ENCODE measurements at places on chromosomes 13 and 19. TPM values are rescaled to one million over a fixed set of nuclear protein-coding genes. Genes with fewer than 3 reads are reported as not detected.

Gene ZNF430
- 24.1 TPM for total RNA-seq

Gene CCL25
- not detected for total RNA-seq

Gene C19orf85
- total RNA-seq: not detected

Gene TJP3
- total RNA-seq: 36.3 TPM

Gene ZFR2
- total RNA-seq: 3.9 TPM

Gene CYP4F2
- not detected for total RNA-seq

Gene SLC6A16
- 10.5 TPM for total RNA-seq

Gene B3GNT3
- 0.13 TPM for total RNA-seq

Gene AXL
- total RNA-seq: 15.7 TPM

Gene RFPL4A
- total RNA-seq: not detected

Gene CGB2
- total RNA-seq: not detected

DNA sequence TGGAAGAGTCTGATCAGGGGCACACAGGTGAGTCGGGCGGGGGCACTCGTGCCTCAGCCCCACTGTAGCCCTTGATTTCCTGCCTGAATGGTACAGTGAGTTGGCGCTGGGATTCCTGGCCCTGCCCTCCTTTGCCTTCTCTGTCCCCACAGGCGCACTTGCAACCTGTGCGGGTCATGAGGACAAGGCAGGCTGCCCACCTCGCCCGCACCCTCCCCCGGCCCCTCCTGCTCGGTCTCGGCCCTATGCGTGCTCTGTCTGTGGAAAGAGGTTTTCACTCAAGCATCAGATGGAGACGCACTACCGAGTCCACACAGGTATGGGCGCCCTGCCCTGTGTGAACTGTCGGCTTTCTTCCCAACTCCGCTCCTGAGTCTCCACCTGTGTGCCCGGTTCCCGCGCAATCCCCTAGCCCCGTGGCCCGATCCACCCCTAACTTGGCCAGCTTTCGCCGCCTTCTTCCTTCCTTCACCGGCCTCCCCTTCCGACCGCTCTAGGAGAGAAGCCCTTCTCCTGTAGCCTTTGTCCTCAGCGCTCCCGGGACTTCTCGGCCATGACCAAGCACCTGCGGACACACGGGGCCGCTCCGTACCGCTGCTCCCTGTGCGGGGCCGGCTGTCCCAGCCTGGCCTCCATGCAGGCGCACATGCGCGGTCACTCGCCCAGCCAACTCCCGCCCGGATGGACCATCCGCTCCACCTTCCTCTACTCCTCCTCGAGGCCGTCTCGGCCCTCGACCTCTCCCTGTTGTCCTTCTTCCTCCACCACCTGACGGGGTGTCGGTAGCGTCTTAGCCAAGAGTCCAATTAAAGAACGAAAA is 1.6 kb upstream of the KMT2B start:
- peaks cover 1% of the 10 kb centered on the region for H3K36me3 ChIP-seq
- H3K27me3 ChIP-seq: no peaks in the 10 kb centered on the region
- H3K4me3 ChIP-seq: peak overlapping the region; percentile 82
- DNase-seq: peak; percentile 50
- H3K4me1 ChIP-seq: peaks cover 21% of the 10 kb centered on the region

DNA sequence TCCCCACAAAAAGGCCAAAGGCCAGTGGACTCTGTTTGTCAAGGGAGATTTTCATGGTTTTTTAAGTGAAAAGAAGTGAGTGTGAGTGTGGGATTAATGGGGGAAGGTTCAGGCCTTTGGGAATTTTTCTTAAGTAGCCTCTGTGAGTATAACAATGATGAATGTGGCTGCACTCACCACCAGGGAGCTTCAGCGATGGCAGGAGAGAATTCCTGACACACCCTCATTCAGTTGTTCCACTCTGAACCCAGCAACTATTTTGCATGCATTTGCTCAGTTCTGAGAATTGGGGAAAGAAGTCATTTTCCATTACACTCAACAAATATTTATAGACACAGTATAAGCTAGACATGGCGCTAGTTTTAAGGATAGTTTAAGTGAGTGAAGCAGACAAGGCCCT is 117.9 kb downstream of the CCNA1 start:
- H3K36me3 ChIP-seq: no peaks in the 10 kb centered on the region
- H3K4me1 ChIP-seq: peaks cover 2% of the 10 kb centered on the region
- DNase-seq: no peak
- H3K27ac ChIP-seq: no peak overlapping the region

DNA sequence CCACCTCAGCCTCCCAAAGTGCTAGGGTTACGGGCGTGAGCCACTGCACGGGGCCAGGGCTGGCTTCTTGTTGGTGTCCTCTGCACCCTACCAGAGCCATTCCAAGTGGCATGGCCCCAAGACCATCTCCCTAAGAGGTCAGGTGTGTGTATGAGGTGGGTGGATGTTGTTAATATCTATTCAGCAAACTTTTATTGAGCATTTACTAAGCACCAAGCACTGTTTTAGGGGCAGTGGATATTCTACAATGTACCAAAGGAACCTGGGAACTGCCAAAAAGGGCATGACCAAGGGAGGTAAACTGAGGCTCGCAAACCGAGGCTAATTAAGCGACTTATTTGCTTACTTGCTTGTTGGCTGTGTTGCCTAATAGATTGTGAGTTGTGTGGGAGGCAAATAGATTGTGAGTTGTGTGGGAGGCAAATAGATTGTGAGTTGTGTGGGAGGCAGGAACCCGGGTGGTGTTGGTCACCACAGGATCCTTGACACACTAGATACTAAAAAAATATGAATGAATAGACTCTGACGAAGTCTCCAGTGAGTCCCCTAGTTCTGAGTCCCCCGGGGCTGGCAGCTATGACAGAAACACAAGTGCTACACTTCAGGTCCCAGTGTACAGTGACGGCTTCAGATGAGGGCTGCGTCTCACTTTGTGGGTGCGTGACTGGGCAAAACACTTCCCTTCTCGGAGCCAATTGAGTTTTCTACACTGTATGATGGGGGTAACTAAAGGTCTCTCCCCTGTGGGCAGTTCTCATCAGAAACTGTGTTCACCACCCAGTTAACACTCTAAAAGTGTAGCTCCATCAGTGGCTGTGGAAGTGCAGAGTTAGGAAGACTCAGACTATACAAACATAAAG is 5.0 kb upstream of the BICRA start:
- H3K4me3 ChIP-seq: peak overlapping the region; percentile 29
- no peak overlapping the region for H3K27ac ChIP-seq
- peaks cover 10% of the 10 kb centered on the region for H3K27me3 ChIP-seq

DNA sequence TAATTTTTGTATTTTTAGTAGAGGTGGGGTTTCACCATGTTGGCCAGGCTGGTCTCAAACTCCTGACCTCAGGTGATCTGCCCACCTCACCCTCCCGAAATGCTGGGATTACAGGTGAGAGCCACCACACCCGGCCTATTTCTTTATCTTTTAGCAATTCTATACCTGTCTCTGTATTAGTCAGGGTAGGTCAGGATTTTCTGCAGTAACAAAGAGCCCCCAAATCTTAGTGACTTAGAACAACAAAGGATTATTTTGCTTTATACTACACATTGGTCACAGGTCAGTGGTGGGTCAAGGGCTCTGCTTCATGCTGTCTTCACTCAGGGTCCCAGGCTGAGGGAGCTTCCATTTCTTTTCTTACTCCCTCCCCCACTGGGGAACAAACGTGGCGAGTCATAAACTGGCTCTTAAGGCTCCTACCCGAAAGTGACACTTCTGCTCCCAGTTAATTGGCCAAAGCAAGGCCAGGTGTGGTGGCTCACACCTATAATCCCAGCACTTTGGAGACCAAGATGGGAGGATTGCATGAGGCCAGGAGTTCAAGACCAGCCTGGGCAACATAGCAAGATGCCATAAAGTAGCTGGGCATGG is 6.8 kb downstream of the ITPKC start:
- H3K27me3 ChIP-seq: no peaks in the 10 kb centered on the region
- H3K4me1 ChIP-seq: peaks cover 19% of the 10 kb centered on the region
- H3K4me3 ChIP-seq: no peak overlapping the region
- H3K36me3 ChIP-seq: peaks cover 22% of the 10 kb centered on the region

DNA sequence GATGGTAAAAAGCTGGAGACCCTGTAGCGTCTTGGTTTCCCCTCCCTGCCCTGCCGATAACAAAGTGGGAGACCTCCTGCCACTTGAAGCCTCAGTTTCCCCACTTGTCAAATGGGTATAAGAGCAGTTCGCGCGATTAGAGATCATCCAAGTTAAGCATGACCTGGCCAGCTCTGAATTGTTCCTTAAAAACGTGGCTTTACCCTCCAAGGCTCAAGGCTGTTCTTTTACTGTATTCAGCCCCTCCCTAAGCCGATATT is 421 bp downstream of the TNPO2 start:
- H3K36me3 ChIP-seq: peaks cover 1% of the 10 kb centered on the region
- no peaks in the 10 kb centered on the region for H3K27me3 ChIP-seq
- peaks cover 19% of the 10 kb centered on the region for H3K4me1 ChIP-seq
- peak overlapping the region; percentile 99 for H3K27ac ChIP-seq
- DNase-seq: no peak

GRCh38 chr19:45772912-45773311 is 3.9 kb upstream of the SIX5 start:
- no peak overlapping the region for H3K4me3 ChIP-seq
- H3K27ac ChIP-seq: peak overlapping the region; percentile 73
- DNase-seq: no peak

DNA sequence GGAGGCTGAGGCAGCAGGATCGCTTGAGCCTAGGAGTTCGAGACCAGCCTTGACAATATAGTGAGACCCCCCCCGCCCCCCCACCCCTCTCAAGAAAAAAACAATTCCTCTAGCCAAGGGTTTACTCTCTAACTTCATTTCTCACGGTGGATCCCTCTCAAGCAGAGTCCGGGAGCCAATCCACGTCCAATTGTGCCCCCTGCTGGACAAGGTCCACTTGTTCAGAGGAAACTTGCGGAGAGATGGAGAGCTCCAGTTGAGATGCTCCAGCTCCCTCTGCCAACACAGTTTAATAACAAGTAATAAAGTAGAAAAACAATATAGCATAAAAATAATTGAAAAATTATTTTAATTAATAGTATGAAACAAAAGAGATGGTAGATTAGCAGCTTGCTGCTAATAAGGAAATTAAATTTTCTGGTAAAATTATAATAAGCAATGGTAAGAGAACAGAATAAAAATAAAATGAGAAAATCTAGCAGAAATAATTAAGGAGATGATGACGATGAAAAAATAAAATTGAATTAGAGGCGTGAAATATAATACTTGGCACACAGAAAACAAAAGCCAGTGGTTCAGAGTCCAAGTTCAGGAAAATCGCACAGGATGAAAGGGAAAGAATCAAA is 14.5 kb upstream of the SIGLEC14 start:
- no peaks in the 10 kb centered on the region for H3K4me1 ChIP-seq
- peaks cover 63% of the 10 kb centered on the region for H3K27me3 ChIP-seq
- H3K36me3 ChIP-seq: no peaks in the 10 kb centered on the region

DNA sequence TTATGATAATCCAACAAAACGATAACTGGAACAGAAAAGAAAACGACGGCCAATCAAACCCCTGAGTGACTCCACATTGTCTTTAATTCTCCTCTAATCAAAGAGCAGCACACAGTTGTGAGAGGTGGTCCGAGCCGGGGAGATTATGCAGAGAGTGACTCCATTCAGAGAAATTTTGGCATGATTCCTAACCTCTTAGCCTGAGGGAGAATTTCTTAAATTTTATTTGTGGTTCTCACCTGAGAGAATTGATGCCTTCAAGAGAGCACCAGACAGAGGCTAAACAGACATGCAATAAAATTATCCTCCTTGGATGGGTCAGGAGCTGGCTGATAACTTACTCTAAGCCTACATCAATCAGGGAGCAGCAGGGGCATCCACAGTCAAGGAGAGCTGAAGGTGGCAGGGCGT is 310.0 kb upstream of the KLF12 start:
- no peaks in the 10 kb centered on the region for H3K36me3 ChIP-seq
- no peaks in the 10 kb centered on the region for H3K27me3 ChIP-seq
- H3K4me3 ChIP-seq: no peak overlapping the region
- H3K4me1 ChIP-seq: peaks cover 1% of the 10 kb centered on the region
- DNase-seq: no peak
- no peak overlapping the region for H3K27ac ChIP-seq

GRCh38 chr13:101611491-101612475 is 159.3 kb downstream of the ITGBL1 start:
- no peaks in the 10 kb centered on the region for H3K4me1 ChIP-seq
- no peak overlapping the region for H3K4me3 ChIP-seq
- no peak for DNase-seq
- H3K36me3 ChIP-seq: no peaks in the 10 kb centered on the region
- H3K27me3 ChIP-seq: peaks cover 5% of the 10 kb centered on the region

DNA sequence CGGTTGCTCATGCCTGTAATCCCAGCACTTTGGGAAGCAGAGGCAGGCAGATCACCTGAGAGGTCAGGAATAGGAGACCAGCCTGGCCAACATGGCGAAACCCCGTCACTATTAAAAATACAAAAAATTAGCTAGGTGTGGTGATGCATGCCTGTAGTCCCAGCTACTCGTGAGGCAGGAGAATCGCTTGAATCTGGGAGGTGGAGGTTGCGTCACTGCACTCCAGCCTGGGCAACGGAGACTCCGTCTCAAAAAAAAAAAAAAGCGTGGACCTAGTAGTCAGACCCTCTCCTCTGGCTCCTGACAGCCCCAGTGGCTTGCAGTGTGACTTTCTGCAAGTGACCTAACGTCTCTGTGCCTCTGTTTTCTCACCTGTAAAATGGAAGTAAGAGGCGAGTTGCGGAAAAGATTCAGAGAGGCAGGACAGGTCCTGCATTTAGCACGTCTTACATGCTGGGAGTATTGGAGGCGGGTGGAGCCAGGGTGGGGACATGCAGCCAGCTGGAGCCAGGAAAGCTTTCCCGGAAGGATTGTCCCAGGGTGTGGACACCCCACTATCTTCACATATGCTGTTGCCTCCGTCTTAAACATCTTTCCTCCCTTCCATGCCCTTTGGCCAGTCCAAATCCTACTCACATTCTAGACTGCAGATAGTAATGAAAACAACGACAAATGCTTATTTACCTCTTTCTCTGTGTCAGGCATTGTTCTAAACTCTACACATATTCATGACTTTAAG is 2.9 kb downstream of the TUBB4A start:
- H3K27me3 ChIP-seq: peaks cover 3% of the 10 kb centered on the region
- H3K4me3 ChIP-seq: no peak overlapping the region
- H3K27ac ChIP-seq: no peak overlapping the region
- no peak for DNase-seq
- H3K4me1 ChIP-seq: peaks cover 5% of the 10 kb centered on the region

GRCh38 chr19:32877323-32877912 is 7.9 kb upstream of the SLC7A9 start:
- no peaks in the 10 kb centered on the region for H3K27me3 ChIP-seq
- no peak overlapping the region for H3K4me3 ChIP-seq
- DNase-seq: no peak
- no peaks in the 10 kb centered on the region for H3K4me1 ChIP-seq
- H3K36me3 ChIP-seq: peaks cover 10% of the 10 kb centered on the region

- H3K4me1 ChIP-seq: peaks cover 2% of the 10 kb centered on the region
- no peak overlapping the region for H3K27ac ChIP-seq
- peaks cover 1% of the 10 kb centered on the region for H3K36me3 ChIP-seq
- DNase-seq: no peak
These were observed 36.9 kb downstream of the RASA3 start for GRCh38 chr13:114095486-114095885.

DNA sequence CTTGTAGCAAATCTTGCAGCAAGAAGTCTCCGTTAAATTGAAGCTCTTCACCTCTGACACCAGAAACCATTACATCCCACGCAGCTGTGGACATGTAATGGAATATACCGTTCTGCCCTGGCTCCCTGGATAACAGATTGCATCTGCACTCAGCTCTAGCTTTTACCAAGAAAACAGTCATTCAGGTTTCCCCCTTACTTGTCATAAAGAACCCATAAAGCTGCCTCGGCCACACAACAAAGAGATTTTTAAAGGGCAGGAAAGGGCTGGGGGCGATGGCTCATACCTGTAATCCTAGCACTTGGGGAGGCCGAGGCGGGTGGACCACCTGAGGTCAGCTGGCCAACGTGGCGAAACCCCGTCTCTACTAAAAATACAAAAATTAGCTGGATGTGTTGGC is 127.6 kb upstream of the RFC3 start:
- H3K27ac ChIP-seq: no peak overlapping the region
- DNase-seq: no peak
- no peaks in the 10 kb centered on the region for H3K27me3 ChIP-seq
- H3K4me3 ChIP-seq: no peak overlapping the region
- H3K36me3 ChIP-seq: no peaks in the 10 kb centered on the region

All from progenitor cell of endocrine pancreas (in vitro differentiated cells).